ENCODE measurements at places on chromosomes 1 and 21. TPM values are rescaled to one million over a fixed set of nuclear protein-coding genes. Genes with fewer than 3 reads are reported as not detected.

- no peak for DNase-seq
These were observed 31.1 kb downstream of the YY1AP1 start for GRCh38 chr1:155657463-155657862.

- DNase-seq: no peak
These were observed 385.2 kb downstream of the NUF2 start for GRCh38 chr1:163706915-163707314.

- no peak for DNase-seq
These were observed at the start of gene ERICH3 for GRCh38 chr1:74673351-74674111. Gene ERICH3, minus strand, starts transcription at chr1:74673792. Its CDS starts 273 bp downstream, at chr1:74673519.

PADI4 gene
- 0.50 TPM for total RNA-seq

DNA sequence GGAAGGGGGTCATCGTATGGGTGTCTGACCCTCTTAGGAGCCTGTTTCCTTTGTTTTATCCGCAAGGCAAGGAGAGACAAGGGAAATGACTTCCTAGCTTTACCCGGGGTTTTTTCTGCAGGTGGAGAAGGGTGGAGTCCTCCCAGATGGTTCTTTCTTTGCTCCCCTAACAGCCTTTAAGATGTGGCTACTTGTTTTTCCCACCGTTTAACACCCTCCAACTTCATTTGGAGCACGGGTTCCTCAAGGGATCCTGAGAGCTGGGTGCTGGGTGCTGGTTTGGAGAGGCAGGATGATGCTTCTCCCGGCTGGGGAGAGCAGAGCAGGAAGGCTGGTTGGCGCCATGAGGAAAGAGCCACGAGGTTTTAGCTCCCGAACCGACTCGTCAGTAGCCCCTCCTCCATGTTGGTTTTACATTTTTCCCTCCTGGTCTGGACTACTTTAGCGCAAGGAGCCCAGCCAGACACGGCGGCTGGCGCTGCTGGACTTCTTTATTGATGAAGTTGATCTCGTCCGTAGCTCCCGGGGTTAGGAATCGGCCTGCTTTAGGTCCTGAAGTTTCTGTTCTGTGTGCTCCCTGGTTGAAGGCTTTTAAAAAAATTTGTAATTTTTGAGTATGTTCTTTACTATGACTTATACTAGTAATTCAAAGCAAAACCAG lies 1.4 kb downstream of the UCK2 start:
- peak; percentile 83 for DNase-seq

- DNase-seq: no peak
These were observed 6.5 kb downstream of the CNTN2 start for GRCh38 chr1:205049479-205049878.

SPATA21 gene
- total RNA-seq: not detected

DNA sequence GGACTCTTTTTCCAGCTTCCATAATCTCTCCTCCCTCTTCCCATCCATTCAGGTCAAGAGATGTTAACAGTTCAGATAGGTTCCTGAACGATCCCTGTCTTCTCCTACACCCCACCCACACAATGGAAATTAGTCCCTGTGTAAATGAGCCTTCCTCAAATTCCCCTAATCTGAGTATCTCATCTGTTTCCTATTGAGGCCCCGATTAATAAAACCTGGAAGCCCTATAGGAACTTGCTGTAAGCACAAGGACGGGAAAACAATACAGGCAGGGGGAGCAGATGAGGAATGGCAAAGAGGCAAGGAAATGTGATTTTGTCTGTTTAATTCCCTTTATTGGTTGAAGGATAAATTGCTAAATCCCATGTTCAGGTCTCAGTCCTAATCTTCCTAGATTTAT lies 7.1 kb upstream of the GPX7 start:
- DNase-seq: no peak

- no peak for DNase-seq
These were observed 229.7 kb upstream of the TMEM51 start for GRCh38 chr1:14923727-14924452.

TEX38 gene
- not detected for total RNA-seq

- peak; percentile 56 for DNase-seq
These were observed at the start of gene KIRREL1 for GRCh38 chr1:157993147-157993917. Gene KIRREL1, plus strand, starts transcription at chr1:157993645. Its CDS starts 32 bp downstream, at chr1:157993677.

GRCh38 chr1:193592317-193592716 lies 405.9 kb upstream of the B3GALT2 start:
- no peak for DNase-seq

GRCh38 chr1:226411619-226412018 lies 3.7 kb upstream of the PARP1 start:
- peak; percentile 16 for DNase-seq

DNA sequence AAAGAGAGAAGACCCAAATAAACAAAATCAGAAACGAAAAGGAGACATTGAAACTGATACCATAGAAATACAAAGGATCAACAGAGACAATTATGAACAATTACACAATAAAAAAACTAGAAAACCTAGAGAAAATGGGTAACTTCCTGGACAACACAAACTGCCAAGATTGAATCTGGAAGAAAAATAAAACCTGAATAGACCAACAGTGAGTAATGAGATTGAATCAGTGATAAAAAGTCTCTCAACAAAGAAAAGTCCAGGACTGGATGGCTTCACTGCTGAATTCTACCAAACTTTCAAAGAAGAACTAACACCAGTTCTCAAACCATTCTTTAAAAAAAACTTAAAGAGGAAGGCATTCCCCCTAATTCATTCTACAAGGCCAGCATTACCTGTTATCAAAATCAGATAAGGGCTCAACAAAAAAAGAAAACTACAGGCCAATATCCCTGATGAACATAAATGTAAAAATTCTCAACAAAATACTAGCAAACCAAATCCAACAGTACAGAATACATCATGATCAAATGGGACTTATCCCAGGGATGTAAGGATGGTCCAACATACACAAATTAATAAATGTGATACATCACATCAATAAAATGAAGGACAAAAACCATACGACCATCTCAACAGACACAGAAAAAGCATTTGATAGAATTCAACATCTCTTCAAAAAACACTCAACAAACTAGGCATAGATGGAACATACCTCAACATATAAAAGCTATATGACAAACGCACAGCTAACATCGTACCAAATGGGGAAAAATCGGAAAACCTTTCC lies 119.9 kb downstream of the ACBD6 start:
- DNase-seq: peak; percentile 52

DNA sequence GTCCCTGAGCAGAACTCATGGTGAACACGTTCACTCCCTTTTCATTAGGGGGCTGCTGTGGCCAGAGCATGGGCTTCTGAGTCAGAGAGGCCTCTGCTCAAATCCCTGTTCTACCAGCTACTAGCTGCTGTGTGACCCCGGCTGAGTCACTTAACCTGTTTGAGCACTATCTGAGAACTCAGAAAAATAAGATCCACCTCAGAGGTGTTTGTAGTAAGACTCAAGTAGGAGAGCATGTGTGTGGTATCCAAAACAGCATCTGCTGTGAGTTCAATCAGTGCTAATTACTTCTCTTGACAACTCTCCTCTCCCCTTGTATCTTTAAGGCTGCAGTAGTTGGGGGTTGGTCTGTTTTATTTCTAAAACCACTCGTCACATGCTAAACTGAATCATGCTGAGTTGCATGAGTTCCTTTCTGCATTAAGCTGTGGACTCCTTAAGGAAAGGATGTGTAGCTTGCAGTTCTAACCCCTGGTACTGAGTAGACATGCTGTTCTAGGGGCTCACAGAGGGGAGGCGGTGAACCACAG lies 39.7 kb upstream of the JUN start:
- DNase-seq: peak; percentile 82

Measured in A172 (cell line).